Nucleus accumbens (tissue), 56 donors: ENCODE measurements at places on chromosomes 16 and 17.

- DNase-seq = no peak
Observed at GRCh38 chr16:69431948-69432468, 7.6 kb downstream of the CYB5B start.

DNA sequence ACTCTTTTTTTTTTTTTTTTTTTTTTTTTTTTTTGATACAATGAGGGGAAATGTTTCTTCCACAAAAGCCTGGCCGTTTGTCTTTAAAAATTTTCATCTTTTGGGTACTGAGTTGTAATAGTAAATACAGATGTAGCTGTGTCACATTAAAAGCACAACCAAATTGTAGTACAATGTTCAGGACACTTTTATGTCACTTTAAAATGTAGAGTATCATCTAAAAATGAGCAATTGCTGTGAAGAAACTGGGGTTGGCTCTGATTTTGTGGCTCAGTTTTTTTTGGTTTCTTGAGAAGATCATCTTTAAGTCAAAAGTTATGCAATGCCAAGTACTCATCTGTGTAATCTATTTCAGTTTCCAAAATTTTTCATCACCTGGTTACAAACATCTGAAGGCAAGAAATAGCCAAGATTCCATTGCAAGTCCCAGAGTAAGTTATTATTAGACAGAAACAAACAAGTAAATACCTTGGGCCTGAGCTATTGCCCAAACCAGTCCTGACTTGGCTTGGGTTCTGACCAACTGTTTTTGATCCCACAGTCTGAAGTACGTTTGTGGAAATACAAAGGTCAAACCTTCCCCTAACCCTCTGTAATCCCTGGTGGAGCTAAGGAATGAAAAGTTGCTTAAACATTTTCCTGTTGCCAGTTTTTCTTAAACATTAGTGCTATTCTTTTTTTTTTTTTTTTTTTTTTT lies 717.2 kb downstream of the WWOX start:
- DNase-seq = no peak

DNA sequence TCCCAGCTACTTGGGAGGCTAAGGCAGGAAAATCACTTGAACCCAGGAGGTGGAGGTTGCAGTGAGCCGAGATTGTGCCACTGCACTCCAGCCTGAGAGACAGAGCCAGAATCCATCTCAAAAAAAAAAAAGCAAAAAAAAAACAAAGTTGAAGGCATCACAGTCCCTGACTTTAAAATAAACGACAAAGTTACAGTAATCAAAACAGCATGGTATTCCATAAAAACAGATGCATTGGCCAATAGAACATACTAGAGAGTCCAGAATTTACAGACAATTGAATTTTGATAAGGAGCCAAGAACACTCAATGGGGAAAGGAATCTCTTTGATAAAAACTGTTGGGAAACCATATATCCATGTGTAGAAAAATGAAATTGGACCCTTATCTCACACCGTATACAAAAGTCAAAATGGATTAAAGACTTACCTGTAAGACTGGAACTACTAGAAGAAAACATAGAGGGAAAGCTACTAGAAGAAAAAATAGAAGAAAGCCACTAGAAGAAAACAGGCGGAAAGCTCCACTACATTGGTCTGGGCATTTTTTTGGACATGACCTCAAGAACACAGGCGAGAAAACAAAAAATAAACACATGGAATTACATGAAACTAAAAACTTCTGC lies 2.8 kb upstream of the EFCAB13 start:
- no peak for DNase-seq

DNA sequence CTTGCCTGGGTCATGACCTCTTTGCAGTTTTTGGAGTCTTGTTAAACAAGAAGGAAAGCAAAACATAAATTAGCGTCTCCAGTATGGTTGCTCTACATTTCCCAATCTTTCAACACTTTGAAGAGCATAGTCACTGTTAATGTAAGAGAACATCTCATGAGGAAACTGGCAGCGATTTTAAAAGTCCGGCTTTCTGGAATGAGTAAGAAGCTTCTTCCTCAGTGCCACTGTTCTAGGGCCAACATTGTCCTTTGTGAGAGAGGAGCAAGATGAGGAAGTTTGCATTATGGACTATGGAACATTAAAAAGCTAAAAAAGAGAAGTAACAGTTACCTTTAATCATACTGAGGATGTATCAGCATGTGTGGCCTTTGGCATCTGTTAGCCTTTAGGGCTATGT lies 73.1 kb downstream of the WNT3 start:
- no peak for DNase-seq

DNA sequence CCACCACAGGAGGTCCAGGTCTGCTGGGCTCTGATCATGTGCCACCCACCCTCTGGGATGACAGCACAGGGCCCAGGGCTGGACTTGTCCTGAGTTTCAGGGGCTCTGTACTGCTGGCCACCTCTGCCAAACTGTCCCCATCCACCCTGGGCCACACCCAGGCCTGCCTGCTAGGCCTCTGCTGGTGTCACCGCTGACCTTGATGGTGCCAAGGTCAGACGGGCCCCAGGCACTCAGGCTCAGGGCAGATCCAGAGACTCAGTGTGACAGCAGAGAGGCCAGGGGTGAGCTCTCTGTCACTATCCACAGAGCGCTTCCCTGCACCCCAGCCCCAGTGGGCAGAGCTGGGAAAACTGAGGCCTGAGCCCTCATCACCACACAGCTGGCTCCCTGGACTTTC lies 75.6 kb downstream of the RMI2 start:
- DNase-seq = no peak

DNA sequence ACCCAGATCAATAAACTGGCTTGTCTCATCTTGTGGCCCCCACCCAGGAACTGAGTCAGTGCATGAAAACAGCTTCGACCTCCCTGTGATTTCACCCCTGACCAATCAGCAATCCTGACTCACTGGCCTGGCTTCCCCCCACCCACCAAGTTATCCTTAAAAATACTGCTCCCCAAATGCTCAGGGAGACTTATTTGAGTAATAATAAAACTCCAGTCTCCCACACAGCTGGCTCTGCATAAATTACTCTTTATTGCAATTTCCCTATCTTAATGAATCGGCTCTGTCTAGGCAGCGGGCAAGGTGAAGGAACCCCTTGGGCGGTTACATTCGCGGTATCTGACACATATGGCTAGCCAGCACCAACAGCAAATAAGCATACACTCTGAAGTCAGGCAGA lies 9.8 kb upstream of the RABEP1 start:
- DNase-seq = no peak

GRCh38 chr17:76149214-76149613 lies 8.2 kb upstream of the FOXJ1 start:
- DNase-seq = no peak

GRCh38 chr17:18161207-18162145 lies 22.2 kb upstream of the ALKBH5 start:
- DNase-seq = no peak

GRCh38 chr16:78528265-78528664 lies 428.8 kb downstream of the WWOX start:
- DNase-seq = no peak

DNA sequence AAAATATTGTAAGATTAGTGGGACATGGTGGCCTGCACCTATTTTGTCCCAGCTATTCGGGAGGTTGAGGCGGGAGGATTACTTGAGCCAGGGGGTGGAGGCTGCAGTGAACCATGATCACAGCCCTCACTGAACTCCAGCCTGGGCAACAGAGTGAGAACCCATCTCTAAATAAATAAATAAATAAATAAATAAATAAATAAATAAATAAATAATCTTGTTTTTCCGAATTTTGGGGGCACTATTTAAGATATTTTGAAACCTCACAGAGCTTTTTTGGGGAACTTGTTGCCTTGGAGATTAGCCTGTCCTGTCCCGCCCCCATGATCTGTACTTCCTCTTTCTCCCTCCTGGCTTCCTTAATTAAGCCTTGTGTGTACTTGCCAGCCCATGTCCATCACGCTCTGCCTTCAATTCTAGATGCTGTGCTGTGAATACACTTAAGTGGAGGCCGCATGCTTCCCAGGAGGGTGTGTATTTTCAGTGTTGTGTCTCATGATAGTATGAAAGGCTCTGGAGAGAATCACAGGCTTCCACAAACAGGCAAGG lies 4.4 kb downstream of the LGALS9 start:
- DNase-seq = no peak

DNA sequence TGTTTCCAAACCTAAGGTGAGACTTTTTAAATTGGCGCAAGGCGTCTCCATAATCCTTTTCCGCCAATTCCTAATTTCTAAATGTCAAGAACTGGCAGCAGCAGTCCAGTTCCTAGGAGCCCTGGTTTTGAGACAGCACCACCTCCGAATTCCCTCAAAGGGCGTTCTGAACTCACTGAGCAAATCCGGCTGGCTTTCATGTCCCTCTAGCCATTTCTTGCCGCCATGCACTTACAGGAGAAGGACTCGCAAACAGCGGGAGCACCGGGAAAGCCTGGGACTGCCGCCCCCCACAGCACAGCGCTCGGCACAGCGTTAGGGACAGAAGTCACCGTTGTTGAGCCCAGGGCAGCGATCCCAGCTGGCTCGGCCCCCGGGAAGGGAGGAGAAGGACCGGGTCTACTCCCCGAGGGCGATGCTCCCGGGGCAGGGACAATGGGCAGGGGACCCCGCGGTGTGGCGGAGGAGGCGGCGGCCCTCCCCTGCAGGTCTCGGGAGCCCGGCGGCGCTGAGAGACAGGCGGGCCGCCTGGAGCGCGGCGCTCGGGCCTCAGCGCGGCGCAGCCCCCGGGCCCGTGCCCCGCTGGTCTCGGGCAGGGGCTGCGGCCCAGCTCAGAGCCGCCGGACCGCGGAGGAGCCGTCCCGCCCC lies 545 bp downstream of the ARHGAP17 start:
- DNase-seq = peak; percentile 35

- no peak for DNase-seq
Observed at GRCh38 chr17:37741341-37742115, 3.3 kb downstream of the HNF1B start.

- no peak for DNase-seq
Observed at GRCh38 chr17:64085650-64086005, 44.3 kb downstream of the ERN1 start.

- no peak for DNase-seq
Observed at GRCh38 chr17:63113167-63113566, 147.1 kb downstream of the TANC2 start.

DNA sequence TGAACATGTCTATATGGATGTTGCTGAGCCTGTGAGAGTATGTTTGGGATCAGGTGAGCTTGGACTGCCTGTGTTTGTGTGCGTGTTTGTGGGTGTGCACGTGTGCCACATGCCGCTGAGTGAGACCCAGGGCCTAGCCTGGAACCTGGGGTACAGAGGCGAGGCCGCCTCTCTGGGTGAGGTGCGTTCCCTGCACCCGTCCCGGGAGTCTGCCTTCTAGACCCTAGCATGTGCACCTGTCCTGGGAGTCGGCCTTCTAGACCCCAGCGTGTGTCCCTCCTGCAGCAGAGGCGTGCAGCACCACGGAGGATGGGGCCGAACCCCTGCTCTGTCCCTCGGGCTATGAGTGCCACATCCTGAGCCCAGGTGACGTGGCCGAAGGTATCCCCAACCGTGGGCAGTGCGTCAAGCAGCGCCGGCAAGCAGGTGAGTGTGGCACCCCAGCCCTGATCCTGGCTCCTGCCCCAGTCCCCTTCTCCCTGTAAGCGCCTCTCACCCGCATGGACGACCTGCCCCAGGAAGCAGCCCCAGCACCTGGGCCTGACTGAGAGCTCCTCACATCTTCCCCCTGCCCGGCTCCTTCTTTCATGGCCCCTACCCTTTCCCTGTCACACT lies 24.6 kb downstream of the WFDC1 start:
- DNase-seq = no peak

DNA sequence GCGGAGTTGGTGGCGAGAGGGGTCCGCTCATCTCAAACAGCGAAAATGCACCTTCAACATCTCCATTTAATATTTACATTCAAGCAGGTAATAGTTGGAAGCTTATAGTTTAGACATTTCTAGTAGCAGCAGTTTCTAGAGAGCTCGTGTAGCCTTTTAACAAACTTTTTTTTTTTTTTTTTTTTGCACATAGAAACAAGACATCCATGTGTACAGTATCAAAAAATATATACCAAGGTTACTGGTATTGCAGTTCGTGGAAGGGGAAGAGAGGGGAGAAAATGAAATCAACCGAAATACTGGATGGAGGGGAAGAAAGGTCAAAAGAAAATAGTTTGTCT lies 6.2 kb downstream of the CBX4 start:
- DNase-seq = no peak

DNA sequence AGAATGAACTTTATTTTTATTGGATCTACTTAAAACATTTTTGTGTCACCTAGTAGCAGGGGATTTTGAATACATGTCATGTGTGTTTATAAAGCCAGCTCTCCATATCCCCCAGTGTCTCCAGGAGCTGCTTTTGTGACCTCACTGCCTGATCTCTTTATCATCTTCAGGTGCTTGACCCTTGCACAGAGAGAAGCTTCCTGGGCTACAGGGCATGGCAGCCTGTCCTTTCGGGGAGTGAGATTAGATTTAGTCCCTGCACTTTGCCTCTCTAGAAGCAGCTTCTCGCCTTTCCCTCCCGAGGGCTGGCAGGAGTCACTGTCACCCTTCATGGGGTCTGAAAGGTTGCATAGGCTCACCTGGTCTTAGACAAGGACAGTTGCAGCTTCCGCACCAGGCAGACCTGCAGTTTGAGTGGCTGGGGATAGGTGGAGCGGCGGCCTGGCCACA lies 42.7 kb downstream of the PGS1 start:
- no peak for DNase-seq

DNA sequence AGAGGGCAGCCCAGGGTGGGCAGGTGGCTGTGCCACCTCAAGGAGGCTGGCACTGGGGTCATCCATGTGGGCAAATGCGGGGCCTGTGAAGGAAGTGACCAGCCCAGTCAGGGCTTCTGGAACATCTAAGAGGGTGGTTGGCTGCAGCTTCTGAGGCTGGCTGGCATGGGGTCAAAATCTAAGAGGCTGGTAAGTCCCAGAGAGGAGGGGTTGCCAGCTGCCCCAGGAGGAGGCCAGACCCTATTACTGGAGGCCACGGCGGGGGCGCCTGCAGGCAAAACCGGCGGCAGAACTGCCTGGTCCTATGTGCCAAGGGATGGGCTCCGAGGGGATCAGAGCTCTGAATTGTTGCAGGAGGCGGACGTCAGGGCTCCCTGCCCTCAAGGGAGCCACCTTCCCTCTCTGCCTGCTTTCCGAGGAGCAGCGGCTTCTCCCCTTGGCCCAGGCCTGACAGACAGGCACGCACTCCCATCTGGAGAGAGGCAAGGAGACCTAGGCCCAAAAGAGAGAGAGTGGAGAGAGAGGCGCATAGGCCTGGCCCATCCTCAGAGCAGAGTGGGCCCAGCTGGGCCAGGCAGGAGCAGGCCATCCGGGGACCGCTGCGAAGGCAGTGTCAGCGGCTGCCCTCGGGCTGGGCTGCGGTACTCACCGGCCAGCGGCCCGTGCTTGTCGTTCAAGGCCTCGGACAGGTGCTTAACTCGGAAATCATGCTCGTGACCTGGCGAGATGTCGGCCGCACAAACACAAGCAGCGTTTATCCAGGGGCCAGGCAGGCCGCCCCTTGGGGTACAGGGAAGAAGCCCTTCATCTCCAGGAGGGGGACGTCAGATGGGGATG lies 10.9 kb downstream of the ZACN start:
- no peak for DNase-seq

DNA sequence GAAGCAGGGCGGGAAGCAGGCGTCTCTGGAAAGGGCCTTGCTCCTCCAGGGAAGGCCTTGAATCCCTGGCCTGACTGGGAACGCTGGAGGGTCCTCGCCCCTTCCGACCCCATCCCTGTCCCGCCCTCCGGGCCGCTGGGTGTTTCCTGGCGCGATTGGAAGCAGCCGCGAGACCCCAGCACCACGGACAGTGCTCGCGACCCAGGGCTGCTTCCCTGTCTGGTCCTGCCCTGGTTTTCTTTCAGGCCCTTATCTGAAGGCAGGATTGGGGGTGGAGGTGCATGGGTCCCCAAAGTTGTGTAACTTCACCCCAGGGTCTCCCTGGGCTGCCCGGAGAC lies 2.1 kb downstream of the MGAT5B start:
- DNase-seq = no peak

GRCh38 chr16:84741340-84741830 lies 41.6 kb downstream of the USP10 start:
- peak; percentile 45 for DNase-seq
